ENCODE measurements at places on chromosomes 2 and 18.
A peak's percentile ranks its signal among the peaks of the same experiment; 100 is the strongest.

DNA sequence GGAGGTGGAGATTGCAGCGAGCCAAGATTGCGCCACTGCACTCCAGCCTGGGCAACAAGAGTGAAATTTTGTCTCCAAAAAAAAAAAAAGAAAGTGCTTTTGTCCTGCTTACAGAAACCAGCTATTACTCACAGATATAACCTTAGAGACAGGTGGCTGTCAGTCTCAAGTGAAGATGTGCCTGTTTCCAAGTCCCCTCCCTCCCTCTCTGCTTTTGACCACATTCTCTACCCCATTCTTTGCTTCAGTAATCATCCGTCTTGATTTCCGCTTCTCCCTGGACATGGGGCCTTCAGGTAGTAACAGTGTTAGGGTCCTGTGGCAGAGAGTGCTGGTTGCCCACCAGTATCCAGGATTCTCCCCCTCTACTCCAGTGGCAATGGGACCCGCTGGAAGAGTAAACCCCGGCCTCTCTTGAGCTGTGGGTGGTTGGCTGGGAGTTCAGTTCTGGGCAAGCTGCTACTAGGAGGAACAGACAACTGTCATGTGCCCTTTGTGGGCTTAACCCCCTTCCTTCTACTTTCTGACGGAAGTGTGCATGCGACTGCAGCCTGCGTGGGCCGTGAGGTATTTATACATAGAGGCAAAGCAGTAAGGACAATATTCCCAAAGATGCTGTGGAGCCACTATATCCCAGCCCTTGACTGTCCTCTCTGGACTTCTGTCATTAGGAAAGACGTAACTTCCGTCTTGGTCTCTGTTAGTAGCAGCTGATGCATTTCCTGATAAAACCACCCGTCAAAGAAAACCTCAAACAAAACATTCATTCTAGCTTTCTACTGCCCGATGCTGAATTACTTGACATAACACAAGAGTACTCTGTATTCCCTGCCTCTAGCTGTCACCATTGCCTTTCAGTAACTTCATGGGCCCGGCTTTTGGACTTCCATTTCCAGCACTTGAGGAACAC, 17.8 kb downstream of the PDCL3 start:
- no peak for DNase-seq

DNA sequence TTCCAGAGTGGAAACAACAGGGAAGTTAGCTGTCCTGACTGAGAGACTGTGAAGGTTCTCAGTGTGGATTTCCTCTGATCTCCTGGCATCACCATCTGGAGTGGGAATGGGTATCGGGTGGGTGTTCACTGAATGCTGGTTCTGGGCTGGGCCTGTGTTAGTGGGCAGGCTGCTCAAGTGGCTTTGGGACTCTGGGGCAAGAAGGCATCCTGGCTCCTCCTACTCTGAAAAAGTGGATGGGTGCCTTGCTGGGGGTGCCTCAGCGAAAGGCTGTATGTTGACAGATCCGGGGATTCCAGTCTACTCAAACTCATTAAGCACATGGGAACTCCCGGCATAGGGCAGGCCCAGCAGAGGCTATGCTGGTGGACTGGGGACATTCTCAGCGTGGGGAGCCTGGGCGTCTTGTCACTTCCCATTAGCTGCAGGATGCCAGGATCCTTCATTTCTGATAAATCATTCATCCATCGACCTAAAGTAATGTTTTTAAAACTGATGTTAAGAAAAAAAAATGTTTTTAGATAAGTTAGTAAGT, 27.5 kb upstream of the CHRNA1 start:
- DNase-seq: no peak

DNA sequence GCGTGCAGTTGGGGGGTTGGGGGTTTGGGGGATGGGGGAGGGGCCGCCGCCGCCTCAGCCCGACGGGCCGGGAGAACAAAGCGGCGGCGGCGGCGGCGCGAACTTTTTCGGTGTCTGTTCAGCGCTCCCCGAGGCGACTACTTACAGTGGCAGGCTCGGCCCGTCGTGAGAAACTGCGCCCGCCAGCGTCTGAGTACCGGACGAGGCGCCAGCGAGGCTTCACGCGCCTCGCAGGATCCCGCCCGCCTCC, 172 bp downstream of the PRKD3 start:
- DNase-seq: peak; percentile 68

- no peak for DNase-seq
Observed at GRCh38 chr2:34365932-34366331, 766.8 kb upstream of the FAM98A start.

DNA sequence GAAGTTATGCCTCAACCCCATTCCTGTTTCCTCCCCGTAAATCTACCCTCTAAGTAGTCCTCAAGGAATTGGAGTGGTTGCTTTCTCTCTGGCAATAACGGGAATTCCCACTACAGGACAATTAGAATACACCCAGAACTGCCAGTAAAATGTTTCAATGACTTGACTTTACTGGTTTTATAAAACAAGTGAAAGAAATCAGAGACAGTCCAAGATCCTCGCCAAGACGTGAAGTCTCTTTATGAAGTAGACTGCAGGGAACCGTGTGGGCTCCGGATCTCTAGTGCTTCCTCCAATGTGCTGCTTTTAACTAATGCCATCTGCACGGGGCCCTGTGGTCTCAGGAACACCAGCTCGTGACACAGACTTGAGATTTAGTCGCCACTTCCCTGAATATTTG, 101.4 kb downstream of the CPO start:
- no peak for DNase-seq

GRCh38 chr2:29920631-29921559, 491 bp downstream of the ALK start:
- DNase-seq: no peak

DNA sequence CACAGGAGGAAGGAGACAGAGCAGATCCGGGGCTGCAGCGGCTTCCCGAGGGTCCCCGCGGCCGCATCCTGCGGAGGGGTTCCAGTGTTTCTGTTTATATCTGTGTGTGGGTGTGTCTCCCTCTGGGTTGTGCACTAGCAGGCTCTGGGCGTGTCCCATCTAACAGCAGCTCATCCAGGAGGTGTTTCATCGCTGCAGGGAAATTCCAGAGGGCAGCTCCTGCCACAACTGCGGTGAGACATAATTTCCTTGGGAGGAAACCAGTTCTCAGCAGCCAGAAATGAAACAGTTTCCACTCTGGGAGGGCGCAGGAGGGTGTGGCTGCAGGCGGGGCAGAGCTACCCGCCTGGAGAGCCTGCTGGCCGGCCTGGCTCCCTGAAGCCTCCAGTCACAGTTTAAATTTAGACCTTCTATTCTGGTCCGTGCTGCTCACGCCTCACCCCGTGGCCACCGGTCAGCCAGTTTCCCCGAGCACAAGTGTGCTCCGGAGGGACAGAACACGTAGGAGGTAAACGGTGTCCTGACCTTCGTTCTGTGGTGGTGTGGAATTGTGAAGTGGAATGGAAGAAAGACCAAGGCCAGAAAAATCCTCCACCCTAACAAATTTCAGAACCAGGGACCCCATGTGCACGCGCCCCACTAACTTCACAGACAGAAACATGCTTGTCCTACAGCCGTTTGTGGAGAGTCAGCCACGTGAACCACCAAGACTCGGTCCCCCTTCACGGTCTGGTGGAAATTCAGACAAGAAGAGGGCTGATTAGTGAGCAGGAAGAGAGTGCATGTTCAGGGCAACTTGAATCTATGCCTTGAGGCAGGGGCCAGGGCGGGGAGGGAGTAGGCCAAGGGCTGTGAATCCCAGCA, 50.2 kb downstream of the TEX44 start:
- peak; percentile 81 for DNase-seq

DNA sequence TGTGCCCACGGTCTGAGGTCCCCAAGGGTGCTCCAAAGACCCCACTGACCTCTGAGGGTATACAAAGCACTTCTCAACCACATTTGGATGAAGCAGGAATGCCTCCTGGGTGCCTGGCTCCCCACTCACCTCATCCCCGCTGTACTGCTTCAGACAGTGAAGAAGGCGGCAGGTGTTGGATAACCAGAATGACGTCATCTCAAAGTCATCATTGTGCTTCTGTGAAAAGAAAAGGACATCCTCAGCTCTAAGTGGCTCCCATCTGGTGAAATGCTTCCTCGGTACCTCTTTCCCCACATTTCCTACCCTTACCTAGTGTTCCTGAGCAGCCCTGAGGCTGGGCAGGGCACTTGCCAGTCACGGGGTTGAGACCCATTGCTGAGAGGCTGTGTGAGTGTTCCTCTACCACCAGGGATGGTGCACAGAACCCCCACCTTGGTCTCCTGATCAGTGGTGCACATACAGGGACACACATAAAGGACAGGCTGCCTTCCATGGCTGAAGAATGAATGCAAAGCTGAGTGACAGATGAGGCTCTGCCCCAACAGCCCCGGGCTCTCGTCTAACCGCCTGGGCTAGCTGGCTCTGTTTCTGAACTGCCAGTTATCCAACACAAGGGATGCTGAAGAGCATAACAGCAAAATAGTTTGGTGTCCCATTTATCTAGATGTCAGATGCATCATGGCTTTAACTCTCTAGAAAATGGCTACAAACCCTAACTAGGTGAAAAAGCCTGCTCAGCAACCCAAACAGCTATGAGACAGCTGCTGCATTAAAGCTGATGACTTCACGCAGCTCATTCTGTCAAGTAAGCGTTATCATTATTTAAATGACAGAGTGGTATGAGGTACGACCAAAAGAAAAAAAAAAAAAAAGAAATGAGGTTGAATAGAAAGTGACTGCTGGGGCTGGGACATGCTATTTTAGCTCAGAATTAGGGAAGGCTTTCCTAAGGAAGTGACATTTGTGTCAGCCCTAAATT, 28.2 kb upstream of the ACAA2 start:
- DNase-seq: no peak

GRCh38 chr18:37568671-37569070, 3.1 kb upstream of the CELF4 start:
- no peak for DNase-seq

DNA sequence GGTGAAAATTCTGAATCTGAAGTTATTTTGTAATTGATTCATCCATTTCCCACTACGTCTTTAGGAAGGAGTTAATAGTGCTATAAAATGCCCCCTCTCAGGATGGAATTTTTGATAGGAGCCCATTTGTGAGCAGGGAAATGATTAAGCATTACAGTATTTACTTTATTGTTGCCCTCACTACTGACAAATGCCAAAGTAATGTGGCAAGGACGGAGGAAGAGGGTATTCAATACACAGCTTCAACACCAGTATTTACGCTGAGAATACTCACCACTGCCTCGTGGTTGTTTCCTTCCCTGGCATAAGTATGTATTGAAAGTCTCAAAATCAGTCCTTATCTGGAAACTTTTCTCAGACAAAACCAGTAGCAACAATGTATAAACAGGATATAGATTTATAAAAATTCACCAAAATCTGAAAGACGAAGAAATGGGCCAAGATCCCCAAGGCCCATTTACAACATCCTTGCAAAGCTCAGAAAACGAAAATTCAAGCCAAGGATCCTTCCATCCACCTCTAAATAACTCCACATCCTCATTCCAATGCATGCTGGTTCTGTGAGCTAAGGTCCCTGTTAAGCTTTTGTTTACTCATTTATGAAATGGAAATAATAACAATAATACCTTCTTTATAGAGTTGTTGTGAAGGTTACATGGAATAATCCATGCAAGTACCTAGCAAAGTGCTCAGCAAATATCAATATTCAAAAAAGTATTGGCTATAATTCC, 29.3 kb downstream of the FEZ2 start:
- no peak for DNase-seq

- no peak for DNase-seq
Observed at GRCh38 chr18:59767732-59768131, 70.5 kb upstream of the CCBE1 start.

GRCh38 chr2:222307143-222307756, 8.5 kb upstream of the PAX3 start:
- no peak for DNase-seq

- peak; percentile 9 for DNase-seq
Observed at GRCh38 chr2:188628989-188629752, 337.5 kb downstream of the GULP1 start.

DNA sequence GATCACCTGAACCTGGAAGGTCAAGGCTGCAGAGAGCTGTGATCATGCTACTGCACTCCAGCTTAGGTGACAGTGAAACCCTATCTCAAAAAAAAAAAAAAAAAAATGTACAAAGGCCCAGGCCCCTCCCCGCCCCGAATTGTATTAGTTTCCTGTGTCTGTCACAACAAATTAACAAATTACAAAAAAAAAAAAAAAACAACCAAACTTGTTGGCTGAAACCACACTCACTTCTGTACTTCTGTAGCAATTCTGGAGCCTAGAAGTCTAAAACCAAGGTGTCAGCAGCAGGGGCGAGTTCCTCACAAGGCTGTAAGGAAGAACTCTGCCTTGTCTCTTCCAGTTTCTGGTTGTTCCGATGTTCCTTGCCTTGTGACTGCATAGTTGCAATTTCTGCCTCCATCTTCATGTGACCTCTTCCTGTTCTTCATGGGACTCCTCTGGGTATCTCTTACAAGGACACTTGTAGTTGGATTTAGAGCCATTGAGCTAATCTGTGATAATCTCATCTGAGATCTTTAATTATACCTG, 100.8 kb upstream of the ZSWIM2 start:
- DNase-seq: no peak

- no peak for DNase-seq
Observed at GRCh38 chr2:773256-774160, 96.3 kb upstream of the TMEM18 start.

GRCh38 chr18:43012951-43013350, 102.5 kb downstream of the RIT2 start:
- DNase-seq: no peak

GRCh38 chr2:221310730-221311129, 261.4 kb downstream of the EPHA4 start:
- DNase-seq: no peak

- DNase-seq: no peak
Observed at GRCh38 chr2:241931976-241932898, 62.7 kb downstream of the RTP5 start.

- DNase-seq: no peak
Observed at GRCh38 chr2:73253901-73254300, 19.8 kb downstream of the CCT7 start.

DNA sequence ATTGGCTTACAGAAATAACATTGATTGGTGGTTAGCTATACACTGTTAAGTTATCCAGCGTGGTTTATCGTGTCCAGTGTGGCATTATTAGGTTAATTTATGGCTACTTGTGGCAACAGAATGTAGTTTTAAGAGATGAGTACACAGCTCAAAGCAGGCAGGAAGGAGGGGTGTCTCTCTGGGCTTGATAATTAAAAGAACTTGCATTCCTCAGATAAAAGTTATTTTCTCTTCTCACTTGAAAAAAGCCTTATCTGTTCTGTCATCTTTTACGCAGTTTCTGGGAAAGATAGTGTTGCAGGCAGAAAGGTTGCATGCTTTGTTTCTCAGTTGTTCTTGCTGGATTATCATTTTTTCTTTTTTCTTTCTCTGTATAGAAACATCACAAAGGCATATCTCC, 154.4 kb upstream of the COL3A1 start:
- no peak for DNase-seq

GRCh38 chr18:43393174-43393573, 115.9 kb upstream of the SYT4 start:
- DNase-seq: no peak

DNA sequence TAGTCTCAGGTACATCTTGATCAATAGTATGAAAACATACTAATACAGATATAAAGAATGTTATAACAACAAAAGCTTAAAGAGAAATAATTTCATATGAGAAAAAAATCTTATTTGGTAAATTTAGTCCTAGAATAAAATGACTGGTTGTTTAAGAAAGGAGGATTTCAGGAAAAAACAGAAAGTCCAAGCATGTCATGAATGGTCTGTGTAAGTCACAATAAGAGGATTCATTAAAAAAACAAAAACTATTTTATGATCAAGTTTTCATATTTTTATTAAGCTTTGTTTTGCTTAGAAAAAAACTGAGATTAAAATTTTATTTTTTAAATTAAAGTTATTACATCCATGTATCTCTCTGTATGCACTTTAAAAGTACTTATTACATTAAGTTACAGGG, 353.9 kb upstream of the SPHKAP start:
- no peak for DNase-seq

- DNase-seq: no peak
Observed at GRCh38 chr2:42792087-42792582, 248 bp downstream of the HAAO start.

- DNase-seq: no peak
Observed at GRCh38 chr2:233990261-233990798, 60.2 kb upstream of the SPP2 start.
